ENCODE measurements at places on chromosomes 5 and 9. TPM values are rescaled to one million over a fixed set of nuclear protein-coding genes. Genes with fewer than 3 reads are reported as not detected.

DNA sequence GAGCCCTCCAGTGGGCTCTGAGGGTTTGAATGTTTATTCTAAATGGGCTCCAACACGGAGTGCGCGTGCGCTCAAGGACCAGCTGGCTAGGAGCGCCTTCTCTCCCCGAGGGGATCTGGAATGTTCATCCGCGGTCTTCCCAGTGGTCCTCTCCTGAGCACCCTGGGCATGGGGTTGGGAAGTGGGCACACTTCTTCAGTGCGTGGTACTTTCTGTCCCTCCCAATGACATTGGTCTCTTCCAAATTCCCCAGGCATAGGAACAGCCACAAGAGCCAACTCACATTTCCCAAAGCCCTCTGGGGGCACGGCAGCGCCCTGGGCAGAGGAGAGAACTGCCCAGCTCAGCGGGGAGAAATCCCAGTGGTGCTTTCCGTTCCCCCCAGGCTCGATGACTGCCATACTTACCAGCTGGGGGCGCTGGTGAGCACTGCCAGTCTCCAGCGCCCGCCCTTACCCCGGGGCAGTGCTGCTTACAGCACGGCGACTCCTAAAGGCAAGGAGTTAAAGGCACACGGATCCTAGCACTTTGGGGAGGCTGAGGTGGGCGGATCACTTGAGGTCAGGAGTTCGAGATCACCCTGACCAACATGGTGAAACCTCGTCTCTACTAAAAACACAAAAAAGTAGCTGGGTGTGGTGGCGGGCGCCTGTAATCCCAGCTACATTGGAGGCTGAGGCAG is 29.9 kb upstream of the OBP2B start:
- DNase-seq, result no peak

The CNTFR gene
- 2.2 TPM for polyA plus RNA-seq

The LSM11 gene
- polyA plus RNA-seq, result 1.8 TPM

The SMC2 gene
- 4.7 TPM for polyA plus RNA-seq

DNA sequence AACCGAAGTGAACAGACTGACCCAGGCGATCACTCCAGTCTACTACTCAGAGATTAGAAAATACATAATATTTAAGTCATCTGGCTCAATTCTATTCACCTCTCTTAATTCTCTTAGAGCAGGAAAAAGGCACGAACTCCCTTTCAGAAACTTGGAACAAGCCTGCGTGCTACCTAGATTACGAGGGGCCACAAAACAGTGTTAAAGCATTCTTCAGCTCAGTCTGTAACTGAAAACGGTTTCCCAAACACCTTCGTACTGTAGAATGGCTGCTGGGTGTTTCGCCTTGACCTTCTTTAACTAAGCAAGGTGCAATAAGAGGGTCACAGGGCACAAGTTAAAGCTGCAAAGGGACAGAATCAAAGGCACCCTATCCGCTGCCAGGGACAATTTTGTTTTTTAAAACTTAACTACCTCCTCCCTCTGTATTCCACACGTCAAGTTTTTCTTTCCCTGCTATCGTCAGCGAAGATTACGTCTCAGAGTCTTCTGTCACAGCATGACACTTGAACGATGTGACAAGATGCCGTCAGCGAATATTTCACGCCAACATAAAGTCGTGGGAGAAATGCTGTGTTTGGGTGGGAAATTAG is 687 bp downstream of the LYSMD3 start:
- peak; percentile 13 for DNase-seq

GRCh38 chr5:53590759-53591158 is 30.3 kb downstream of the NDUFS4 start:
- no peak for DNase-seq

DNA sequence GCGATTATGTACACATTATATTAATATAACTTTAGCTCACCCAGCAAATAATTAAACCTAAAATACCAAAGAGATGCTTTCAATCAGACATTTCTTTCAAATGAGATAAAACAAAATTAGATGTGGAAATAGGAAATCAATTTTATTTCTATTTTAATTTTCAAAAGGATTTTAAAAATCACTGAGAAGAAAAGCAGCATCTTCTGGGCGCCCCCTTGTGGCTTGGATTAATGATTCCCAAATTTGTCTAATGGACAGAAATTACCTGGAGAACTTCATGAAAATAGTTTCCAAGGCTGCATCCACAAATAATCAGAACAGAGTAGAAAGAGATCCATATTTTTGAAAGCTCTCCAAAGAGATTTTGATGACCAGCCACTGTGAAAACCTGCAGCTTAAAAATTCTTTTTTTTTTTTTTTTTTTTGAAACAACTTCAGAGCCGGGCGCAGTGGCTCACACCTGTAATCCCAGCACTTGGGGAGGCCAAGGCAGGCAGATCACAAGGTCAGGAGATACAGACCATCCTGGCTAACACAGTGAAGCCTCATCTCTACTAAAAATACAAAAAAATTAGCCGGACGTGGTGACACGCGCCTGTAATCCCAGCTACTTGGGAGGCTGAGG is 50.9 kb upstream of the CEMIP2 start:
- no peak for DNase-seq

DNA sequence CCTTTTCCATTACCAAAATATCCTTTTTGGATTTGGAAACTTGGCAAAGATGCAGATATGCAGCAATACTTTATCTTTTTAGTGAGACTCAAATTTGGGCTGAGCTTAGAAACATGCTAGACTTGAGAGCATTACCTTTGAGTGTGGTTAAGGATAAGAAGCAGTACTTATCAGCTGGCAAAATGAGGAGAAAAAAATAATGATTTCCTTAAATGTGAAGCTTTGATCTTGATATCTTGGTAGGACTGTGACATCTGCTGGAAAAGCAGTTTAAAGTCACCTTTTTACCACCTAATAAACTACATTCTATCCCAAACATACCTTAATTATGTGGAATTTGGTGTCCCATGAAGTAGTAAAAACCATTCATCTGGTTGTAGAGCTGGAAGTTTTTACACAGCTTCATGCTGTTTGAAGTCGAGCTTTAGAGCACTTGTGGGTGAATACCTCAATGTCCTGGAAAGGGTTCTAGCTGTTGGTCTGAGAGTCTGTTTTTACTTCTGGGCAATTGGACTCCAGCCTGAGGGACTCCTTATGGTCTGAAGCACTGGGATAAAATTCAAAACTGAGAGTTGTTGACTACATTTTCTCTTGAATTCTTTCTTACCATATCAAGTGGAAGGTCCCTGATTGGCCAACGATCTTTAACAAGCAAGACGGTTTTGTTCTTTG is 53.4 kb downstream of the LRRC70 start:
- no peak for DNase-seq

- DNase-seq, result no peak
These were observed 17.0 kb downstream of the BICD2 start for GRCh38 chr9:92747459-92748232.

- no peak for DNase-seq
These were observed 115.3 kb downstream of the MACIR start for GRCh38 chr5:103373597-103374472.

- no peak for DNase-seq
These were observed 129.5 kb downstream of the RNF180 start for GRCh38 chr5:64295101-64295500.

DNA sequence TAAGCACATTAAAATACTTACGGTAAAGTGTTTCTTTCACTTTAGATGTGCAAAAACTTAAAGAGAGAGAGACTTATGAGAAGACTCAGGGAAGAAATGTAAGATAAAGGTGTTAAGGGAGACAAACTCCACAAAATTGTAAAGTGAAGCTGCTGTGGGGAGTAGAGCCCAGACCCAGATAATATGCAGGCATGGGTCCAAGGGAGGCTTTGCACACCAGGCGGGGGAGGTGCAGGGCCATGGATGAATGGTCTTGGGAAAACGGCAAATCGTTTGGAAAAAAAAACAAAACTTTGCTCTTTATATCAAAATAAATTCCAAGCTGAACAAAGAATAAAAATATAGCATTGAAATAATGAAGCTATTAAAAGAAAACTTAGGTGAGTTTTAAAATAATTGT is 9.1 kb downstream of the SYK start:
- DNase-seq, result no peak

GRCh38 chr5:40416098-40416497 is 263.6 kb upstream of the PTGER4 start:
- no peak for DNase-seq

- DNase-seq, result peak; percentile 64
These were observed 1.1 kb downstream of the KIF2A start for GRCh38 chr5:62306896-62307689.

DNA sequence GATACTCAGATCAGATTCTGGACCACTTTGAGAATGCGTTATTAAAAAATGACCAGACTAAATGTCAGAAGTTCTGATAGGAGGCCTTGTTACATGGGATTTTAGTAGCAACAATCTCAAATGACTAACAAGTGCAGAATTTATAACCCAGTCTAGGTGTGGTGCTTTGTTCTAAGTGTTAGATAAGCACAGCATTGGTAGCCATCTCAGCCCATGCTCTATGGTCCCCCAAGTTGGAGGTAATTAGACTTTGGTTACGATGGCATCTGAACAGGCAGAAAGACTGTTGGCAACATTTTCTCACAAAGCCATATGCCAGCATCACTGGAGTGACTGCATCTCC is 140.4 kb upstream of the RPS23 start:
- DNase-seq, result no peak
